ENCODE measurements at places on chromosomes 3 and 15. TPM values are rescaled to one million over a fixed set of nuclear protein-coding genes. Genes with fewer than 3 reads are reported as not detected.

GRCh38 chr15:92375057-92375456 lies 18.6 kb upstream of the ST8SIA2 start:
- DNase-seq = no peak

- no peak for DNase-seq
Measured at GRCh38 chr3:60444898-60445437, 806.3 kb downstream of the FHIT start.

DNA sequence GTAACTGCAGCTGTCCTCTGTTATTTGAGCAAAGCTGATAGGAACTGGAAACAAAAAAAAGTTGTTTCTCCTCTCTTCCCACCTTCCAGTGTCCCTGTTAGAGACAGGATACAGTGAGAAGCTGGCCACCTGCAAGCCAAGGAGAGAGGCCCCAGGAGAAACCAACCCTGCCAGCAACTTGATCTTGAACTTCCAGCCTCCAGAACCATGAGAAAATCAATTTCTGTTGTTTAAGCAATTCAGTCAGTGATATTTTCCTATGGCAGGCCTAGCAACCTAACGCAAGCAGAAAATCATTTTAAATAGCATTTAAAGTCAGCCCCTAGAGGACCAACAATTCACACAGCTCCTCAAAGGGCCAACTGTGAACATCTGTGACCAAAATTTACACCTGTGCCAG lies 291.3 kb downstream of the OXSM start:
- DNase-seq = no peak

GRCh38 chr15:63244976-63245645 lies 32.3 kb upstream of the APH1B start:
- DNase-seq = no peak

- DNase-seq = no peak
Measured at GRCh38 chr15:73843787-73844186, 29.6 kb upstream of the TBC1D21 start.

GRCh38 chr15:31954374-31955172 lies 75.7 kb upstream of the CHRNA7 start:
- DNase-seq = no peak

GRCh38 chr3:108153451-108153981 lies 62.7 kb upstream of the CD47 start:
- peak; percentile 75 for DNase-seq

- DNase-seq = no peak
Measured at GRCh38 chr3:40978442-40978841, 220.9 kb upstream of the CTNNB1 start.

GRCh38 chr15:80015156-80015555 lies 44.2 kb upstream of the BCL2A1 start:
- DNase-seq = no peak

DNA sequence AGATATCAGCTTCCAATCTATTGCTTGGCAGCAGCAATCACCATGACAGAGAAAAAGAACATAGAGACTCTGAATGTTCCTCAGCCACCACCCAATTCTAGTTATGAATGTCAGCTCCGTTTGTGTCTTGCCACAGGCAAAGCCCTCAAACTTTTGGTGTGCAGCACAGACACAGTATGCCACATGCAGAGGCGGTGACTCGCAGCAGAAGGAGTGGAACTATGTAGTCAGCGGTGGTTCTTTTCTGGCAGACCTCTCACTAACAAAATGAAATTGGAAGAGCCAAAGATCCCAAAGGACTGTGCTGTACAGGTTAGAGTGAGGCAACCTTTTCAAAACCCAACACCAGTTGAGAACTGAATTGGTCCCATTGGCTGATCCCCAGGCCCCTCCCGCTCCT lies 220.9 kb downstream of the SLC9A9 start:
- DNase-seq = no peak

DNA sequence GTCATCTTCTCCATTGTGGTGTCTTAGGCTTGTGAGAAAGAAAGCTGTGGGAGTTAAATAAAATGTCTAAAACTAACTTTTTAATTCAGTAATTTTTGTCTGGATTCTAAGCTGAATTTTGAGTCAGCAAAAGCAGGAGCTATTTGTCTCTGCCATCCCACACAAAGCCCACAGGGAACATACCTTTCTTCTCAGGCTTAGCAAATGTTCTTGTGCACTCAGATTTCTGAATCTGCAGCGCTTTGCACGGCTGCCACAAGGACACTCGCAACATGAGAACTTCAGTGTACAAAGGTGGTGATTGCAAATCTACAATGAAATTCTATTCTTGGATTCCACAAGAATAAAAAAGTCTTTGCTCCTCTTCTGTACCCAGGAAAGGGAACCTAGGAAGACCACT lies 88.2 kb upstream of the RNF7 start:
- no peak for DNase-seq

DNA sequence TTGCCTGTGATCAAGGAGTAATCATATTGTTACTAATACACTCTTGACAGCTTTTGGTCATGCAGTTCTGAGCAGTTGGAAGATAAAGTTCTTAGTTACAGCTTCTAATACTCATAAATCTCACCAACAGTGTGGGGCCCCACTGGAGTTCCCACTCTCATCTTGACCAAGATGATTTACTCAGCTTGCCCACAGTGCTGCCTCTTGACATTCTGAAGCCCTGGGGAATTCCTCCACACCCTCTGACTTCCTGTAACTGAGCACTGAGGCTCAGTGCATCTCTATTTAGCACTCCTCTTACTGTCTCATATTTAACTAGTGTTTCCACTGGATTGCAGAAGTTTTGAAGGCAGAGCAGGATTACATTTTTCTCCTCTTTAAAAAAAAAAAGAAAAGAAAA lies 1.9 kb upstream of the ARL6IP5 start:
- DNase-seq = no peak

DNA sequence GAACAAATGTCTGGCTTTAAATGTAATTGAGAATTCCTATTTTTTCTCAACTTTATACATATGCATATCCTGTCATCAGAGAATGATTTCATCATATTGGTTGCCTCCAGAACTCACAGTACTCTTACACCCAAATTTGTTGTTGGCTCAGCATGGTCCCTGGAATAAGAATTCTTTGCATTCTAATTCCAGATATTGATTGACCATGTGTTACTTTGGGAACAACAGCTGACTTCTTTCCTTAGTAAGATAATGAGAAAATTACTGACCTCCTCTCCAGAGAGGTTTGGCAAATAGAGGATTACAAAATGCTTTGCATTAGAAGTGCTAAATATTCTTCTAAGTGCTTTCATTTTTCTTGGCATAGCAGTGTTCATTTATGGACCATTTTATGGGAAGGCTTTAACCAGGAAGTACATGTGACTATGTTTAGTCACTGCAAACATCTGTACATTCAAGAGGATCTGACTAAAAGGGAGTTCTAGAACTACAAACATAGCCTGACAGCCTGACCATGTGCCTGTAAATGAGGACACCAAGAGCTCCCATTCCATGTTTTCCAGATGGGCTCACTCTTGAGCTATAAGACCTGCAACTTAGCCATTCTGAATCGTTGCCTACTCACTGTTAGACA lies 391.6 kb upstream of the DPPA4 start:
- no peak for DNase-seq

- no peak for DNase-seq
Measured at GRCh38 chr3:52836986-52837385, 2.2 kb upstream of the MUSTN1 start.

DNA sequence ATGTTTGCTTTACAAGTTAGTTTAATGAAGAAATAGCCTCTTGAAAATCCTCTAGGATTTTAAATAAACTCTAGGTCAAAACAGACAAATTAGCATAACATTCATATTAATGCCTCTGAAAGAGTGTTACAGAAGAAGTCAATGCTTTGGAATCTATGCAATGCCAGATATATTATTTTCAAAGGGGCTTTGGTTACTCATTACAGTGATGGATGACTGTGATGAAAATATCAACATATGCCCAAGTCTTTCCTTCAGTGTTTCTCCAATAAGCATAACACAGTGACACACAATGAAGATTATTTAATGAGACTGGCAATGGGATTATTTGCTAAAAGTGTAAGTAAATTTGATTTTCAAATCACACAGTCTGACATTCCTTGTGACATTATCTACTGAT lies 1247.2 kb downstream of the ROBO2 start:
- DNase-seq = no peak

DNA sequence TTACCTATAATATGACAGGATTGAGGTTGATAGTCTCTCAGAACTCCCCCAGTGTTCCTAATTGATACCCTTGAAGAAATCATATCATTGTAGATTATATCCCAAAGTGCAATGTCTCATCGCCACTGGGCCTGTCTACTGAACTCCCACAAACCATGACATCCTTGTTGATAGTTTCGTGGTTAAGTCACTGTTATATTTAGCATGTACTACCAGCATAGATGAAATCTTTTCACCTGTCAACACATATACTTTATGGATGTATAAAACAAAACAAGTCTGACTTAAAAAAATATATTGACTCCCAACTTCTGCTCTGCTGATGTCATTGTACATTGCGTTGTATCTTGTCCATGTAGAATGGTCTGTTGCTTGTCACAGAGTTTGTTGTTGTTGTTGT lies 128.1 kb downstream of the IQCH start:
- no peak for DNase-seq

The SOX2 gene
- not detected for total RNA-seq

The NRG4 gene
- total RNA-seq = 5.2 TPM

The PLD1 gene
- total RNA-seq = 32.5 TPM

The EOMES gene
- not detected for total RNA-seq

The TRIM71 gene
- not detected for total RNA-seq

The BHLHE40 gene
- 51.2 TPM for total RNA-seq

The CDCP1 gene
- 75.7 TPM for total RNA-seq

The FBXO40 gene
- total RNA-seq = not detected
